ENCODE measurements at places on chromosomes 5 and 9.

GRCh38 chr5:73442231-73442811 is 6.3 kb downstream of the FOXD1 start:
- no peak for DNase-seq

DNA sequence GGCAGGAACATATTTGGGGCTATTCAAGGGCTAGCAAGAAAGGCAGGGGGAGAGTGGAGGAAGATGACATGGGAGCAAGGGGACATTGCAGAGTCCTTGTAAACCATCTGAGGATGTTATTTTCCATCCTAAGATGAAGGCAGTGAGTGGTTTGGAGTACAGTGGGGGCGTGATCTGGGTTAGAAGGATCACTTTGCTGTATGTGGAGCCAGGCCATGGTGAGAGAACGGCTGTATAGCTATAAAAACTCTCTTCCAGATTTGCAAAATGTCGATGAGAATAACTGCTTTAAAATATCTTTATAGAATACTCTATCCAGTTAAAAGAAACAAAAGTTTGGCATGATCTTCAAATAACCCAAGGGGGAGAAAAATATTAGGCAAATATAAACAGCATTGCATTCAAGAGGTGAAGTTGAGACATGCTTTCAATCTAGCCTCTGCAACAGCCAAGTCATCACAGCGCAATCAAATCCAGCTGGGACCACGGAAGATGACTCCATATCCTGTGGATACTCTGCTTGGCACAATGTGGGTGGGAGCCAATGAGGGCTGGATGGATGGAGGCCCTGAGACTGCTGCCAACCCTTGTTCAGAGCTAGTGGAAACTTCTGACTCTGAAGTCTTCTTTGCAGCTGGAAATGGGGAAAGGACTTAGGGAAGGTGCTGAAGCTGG is 111.5 kb upstream of the BASP1 start:
- peak; percentile 49 for DNase-seq

GRCh38 chr5:43675357-43675756 is 72.4 kb downstream of the NNT start:
- DNase-seq: no peak

DNA sequence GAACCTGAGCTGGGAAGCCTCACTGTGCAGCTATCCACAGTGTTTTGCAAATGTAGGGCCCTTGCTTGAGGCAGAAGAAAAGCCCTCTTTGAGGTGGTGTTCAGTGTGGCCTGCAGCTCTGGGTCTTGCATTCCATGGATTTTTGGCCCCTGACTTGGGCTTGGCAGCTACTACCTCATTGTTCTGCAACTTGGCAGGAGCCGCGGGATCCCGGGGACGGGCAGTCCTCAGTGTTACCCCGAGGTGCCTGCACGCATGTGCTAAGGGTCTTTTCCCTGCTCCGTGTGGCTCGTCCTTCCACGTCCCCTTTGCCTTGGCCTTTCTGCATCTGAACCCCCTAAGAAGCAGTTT is 39.8 kb downstream of the NEK6 start:
- peak; percentile 98 for DNase-seq

DNA sequence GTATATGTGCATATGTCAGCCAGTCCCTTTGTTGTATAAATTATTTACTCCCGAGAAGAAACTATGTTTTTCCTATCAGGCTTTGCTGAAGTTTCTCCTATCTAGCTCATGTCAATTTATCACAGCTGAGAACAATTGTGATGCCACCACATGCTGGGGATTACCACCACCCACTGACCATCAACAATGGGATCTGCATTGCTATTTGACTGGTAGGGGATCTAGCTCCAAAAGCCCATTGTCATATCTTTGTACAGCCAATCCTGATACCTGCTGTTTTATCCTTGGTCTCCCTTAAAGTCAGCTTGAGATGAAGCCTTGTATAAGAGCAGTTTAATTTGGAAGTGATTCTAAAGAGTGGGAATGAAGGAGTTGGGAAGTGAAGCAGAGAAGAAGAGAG is 53.9 kb upstream of the KCNN2 start:
- DNase-seq: no peak
